Activated CD4-positive, alpha-beta memory T cell treated with anti-CD3 and anti-CD28 coated beads, Interleukin-2, amount 10 ng/mL, durations not matched to agents 7 days and 5 days (primary cell): ENCODE measurements at places on chromosomes 5 and 9.
A peak's percentile ranks its signal among the peaks of the same experiment; 100 is the strongest.

DNA sequence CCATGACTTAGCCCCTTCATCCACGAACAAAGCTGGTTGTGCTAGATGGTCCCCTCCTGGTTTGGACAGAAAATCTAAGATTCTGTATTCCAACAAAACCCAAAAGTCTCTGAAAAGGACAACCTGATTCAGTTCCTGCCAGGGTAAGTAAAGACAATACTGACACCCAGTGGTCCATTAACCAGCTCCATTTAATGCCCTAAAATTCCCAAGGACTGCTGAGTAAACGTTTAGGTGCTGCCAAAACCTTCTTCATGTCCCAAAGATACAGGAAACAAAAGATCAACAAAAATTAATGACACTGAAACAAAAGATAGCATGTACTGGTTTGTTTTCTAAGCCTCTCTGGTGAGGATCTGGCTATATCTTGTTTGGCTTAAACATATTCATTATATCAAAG lies 25.3 kb upstream of the PPP1R2B start:
- peaks cover 20% of the 10 kb centered on the region for H3K27me3 ChIP-seq
- DNase-seq = no peak
- H3K27ac ChIP-seq = no peak overlapping the region
- H3K36me3 ChIP-seq = no peaks in the 10 kb centered on the region
- H3K4me1 ChIP-seq = no peaks in the 10 kb centered on the region
- H3K4me3 ChIP-seq = no peak overlapping the region

DNA sequence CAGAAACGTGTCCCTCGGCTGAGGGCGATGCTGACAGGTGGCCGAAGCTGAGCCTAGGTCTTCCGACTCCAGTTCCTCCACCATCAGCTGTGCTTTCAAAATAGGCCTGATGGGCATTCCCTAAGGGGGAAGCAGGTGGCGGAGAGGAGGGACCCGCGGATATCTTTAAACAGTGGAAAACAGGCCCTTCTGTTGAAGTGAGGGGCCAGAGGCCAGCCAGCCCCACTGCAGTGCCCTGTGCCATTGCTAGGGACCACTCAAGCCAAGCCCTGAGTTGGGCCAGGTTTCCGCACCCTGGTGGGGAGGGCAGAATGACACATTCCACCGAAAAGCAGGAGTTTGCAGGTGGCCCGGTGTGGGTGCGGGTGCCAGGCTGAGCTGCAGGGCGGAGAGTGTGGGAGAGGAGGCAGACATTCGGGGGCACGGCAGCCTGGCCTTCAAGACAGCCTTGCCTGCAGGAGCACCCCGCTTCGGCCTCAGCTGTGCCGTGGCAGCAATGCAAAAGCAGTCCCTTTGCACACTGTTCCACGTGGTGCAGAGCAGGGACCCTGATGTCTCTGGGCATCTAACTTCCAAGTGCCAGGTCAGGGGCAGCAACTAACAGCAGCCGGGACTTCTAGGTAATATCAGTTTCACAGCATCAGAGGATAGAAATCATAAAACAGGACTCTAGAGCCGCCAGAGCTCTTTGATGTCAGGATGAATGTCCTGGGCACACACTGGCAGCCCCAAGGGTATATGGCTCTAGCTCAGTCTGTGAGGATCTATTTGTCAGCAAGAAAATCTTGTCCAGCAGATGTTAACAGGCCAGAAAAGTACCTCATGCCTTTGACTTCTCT lies 17.2 kb downstream of the HNRNPH1 start:
- H3K27me3 ChIP-seq = no peaks in the 10 kb centered on the region
- DNase-seq = no peak
- no peak overlapping the region for H3K4me3 ChIP-seq

GRCh38 chr9:132787748-132788159 lies 90.3 kb downstream of the AK8 start:
- peaks cover 51% of the 10 kb centered on the region for H3K27me3 ChIP-seq
- H3K4me3 ChIP-seq = no peak overlapping the region
- H3K27ac ChIP-seq = no peak overlapping the region

DNA sequence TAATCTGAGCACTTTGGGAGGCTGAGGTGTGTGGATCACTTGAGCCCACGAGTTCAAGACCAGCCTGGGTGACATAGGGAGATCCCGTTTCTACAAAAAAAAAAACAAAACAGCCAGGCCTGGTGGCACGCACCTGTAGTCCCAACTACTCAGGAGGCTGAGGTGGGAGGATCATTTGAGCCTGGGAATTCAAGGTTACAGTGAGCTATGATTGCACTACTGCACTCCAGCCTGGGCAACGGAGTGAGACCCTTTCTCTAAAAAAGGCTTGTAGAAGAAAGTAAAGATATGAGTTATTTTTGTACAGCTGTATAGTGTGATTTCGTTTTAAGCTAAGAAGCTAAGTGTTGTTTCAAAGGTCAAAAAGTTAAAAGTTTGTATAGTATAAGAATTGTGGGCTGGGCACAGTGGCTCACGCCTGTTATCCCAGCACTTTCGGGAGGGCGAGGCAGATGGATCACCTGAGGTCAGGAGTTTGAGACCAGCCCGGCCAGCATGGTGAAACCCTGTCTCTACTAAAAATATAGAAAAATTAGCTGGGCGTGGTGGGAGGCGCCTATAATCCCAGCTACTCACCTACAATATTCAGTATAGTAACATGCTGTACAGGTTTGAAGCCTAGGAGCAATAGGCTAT lies 18.8 kb downstream of the UBE2R2 start:
- H3K4me3 ChIP-seq = no peak overlapping the region
- H3K4me1 ChIP-seq = peaks cover 16% of the 10 kb centered on the region
- no peaks in the 10 kb centered on the region for H3K27me3 ChIP-seq
- no peak for DNase-seq
- peaks cover 4% of the 10 kb centered on the region for H3K36me3 ChIP-seq

GRCh38 chr9:127918183-127919107 lies 1.6 kb upstream of the ST6GALNAC4 start:
- DNase-seq = no peak
- peaks cover 8% of the 10 kb centered on the region for H3K27me3 ChIP-seq
- peaks cover 59% of the 10 kb centered on the region for H3K4me1 ChIP-seq
- H3K4me3 ChIP-seq = no peak overlapping the region

DNA sequence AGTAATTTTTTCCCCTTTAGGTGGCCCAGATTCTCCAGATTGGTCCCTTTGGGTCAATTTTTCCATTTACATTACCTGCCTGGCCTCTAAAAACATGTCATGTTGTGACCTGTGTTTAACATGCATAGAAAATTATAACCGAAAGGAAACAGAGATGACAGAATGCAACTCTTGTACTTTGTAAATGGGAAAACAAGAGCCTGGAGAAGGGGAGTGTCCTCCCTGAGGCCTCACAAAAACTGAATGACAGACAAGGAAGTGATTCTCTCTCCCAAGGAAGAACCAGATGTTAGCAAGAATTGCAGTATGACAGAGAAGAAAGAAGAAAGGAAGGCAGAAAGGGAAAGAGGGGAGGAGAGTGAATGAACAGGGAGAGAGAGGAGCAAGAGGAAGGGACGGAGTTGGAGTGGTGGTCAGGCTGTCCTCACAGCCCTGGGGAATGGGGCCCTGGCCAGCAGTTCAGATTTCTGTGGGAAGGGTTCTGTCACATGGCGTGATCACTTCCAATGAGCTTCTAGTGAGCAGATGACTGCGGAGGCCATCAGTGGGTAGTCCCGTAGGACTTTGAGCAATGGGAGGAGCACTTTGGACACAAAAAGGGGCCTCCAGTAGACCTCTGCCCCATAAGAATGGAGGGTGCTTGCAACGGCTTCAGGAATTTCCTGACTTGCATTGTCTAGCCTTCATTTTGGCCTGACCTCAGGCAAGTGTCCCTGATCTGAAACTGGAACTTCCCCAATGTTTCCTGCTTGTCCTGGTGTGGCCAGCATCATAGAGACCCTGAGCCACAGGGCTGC lies 31.6 kb downstream of the ABLIM3 start:
- no peak overlapping the region for H3K27ac ChIP-seq
- no peak overlapping the region for H3K4me3 ChIP-seq
- no peaks in the 10 kb centered on the region for H3K36me3 ChIP-seq
- H3K4me1 ChIP-seq = peaks cover 10% of the 10 kb centered on the region
- DNase-seq = no peak

GRCh38 chr5:111779922-111780292 lies 22.9 kb upstream of the NREP start:
- peaks cover 15% of the 10 kb centered on the region for H3K27me3 ChIP-seq
- H3K27ac ChIP-seq = no peak overlapping the region

DNA sequence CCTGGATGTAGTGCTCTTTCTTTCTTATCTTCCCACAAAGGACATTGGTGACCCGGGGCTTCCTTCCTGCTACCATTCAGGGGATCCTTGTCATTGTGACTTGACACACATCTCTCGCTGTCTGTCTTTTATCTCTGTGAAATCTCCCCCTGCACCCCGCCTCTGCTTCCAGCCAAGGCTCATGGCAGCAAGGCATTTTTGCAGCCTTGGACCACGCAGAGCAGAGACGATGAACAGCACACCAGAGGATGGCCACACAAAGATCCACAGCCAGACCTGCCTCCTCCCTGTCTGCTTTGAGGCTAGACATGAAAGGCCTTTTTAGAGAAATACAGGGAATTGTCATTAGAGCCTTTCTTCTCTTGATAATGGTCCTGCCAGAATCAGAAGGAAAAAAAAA lies 549.1 kb downstream of the CDK5RAP2 start:
- H3K27me3 ChIP-seq = no peaks in the 10 kb centered on the region
- no peaks in the 10 kb centered on the region for H3K36me3 ChIP-seq
- no peaks in the 10 kb centered on the region for H3K4me1 ChIP-seq
- H3K4me3 ChIP-seq = no peak overlapping the region
- DNase-seq = no peak

GRCh38 chr5:94888674-94889073 lies 270.2 kb downstream of the SLF1 start:
- no peaks in the 10 kb centered on the region for H3K36me3 ChIP-seq
- H3K27me3 ChIP-seq = no peaks in the 10 kb centered on the region
- no peak overlapping the region for H3K27ac ChIP-seq
- H3K4me3 ChIP-seq = no peak overlapping the region
- H3K4me1 ChIP-seq = no peaks in the 10 kb centered on the region
- DNase-seq = no peak

DNA sequence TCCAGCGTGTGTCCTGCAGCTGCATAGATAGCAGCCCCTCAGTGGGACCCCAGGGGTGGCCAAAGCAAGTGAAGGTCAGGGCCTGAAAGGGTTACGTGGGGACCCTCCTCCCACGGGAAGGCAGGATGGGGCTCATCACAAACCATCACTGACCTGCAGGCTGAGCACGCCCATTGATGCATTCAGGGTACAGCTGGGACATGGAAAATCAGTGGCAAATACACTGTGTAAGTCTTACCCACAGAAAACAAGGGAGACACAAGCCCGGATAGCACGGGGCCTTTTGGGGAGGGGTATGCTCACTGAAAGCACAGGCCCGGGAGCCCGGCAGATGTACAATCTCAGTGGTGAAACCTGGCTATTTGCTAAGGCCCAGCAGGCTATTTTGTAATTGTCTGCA lies 49.1 kb downstream of the SEMA4D start:
- H3K4me3 ChIP-seq = no peak overlapping the region
- H3K4me1 ChIP-seq = peaks cover 87% of the 10 kb centered on the region
- H3K27me3 ChIP-seq = no peaks in the 10 kb centered on the region
- peak overlapping the region; percentile 62 for H3K27ac ChIP-seq
- no peak for DNase-seq
- H3K36me3 ChIP-seq = peaks cover 81% of the 10 kb centered on the region

DNA sequence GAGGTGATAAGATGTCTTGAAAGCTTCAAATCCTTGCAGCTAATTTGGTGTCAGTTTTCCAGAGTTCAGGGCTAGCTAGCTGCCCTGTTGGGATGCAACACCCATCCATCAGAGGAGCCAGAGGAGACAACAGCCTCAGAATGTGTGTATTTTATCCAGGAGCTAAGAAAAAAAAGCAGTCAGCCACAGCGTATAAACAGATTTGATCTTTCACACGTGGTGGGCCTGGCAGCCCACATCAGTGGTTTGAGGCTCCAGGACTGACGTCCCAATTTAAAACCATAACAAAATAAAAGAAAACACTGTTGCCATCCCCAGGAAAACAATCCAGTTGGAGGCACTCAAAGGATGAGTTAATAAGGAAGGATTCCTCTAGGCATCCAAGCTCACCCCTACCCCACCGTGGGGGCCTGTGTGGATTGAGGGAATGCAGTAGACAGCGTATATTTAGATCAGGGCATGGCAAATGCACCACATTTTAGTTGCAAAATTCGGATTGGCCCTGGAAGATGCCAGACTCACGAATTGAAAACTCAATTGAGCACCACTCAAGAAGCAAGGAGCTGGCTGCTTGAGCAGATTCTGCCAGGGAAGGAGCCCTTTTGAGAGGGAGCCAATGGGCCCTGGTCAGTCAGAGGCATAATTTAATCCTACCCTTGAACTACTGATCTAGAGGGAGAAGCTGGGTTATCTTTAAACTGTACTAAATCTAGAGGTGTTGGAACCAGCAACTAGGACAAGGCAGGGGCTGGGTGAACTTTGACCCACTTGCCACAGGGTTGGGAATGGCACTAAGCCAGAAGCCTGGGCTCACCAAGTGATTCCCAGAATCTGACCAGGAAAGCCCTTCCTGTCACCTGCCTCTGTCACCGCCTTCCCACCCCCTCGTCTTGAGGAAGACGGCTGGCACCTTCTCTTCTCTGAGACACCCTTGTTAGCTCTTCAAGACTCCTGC lies 17.5 kb downstream of the ADRA1B start:
- peaks cover 8% of the 10 kb centered on the region for H3K4me1 ChIP-seq
- no peak overlapping the region for H3K4me3 ChIP-seq
- DNase-seq = peak; percentile 30
- H3K27ac ChIP-seq = no peak overlapping the region
- no peaks in the 10 kb centered on the region for H3K36me3 ChIP-seq

DNA sequence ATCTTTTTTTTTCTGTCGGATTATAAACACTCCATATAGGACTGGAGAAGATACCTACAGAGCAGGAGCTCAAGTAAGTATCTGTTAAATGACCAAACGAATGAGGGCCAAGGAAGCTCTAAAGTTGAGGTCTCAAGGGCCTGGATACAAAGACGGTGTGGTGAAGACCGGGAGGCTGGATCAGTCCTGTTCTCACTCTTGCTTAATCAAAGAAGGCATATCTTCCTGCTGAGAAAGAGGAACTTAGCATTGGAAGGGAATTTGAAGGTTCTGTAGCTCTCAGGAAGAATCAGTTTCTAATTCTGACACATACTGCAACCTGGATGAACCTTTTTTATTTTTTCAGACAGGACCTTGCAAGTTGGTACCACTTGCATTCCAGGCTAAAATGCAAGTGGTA lies 28.3 kb upstream of the PAX5 start:
- H3K4me1 ChIP-seq = no peaks in the 10 kb centered on the region
- DNase-seq = no peak
- no peak overlapping the region for H3K27ac ChIP-seq
- H3K36me3 ChIP-seq = no peaks in the 10 kb centered on the region

- no peak overlapping the region for H3K4me3 ChIP-seq
- H3K27ac ChIP-seq = no peak overlapping the region
- H3K36me3 ChIP-seq = no peaks in the 10 kb centered on the region
- no peak for DNase-seq
- peaks cover 3% of the 10 kb centered on the region for H3K27me3 ChIP-seq
- no peaks in the 10 kb centered on the region for H3K4me1 ChIP-seq
These were observed 23.8 kb downstream of the EQTN start for GRCh38 chr9:27273186-27273585.

DNA sequence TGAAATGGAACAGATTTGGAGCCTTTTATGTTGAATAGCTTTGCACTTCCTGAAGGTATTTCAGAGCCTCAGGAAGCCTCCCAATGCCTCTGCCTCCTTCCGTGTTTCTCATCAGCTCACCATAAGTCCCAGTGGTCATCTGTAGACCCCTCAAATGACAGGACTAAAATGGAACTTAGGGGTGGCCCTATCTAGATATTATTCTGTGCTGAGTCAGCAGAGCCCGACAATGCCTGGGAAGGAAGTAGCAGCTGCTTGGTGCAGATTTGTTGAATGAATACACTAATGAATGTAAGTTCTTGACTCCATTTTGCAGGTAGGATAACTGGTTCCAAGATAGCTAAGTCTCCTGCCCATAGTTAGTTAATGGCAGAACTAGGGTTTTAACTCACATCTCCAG lies 97.7 kb downstream of the ASTN2 start:
- no peak overlapping the region for H3K27ac ChIP-seq
- H3K36me3 ChIP-seq = no peaks in the 10 kb centered on the region
- H3K4me1 ChIP-seq = no peaks in the 10 kb centered on the region
- DNase-seq = no peak
- no peaks in the 10 kb centered on the region for H3K27me3 ChIP-seq
